NCI-H524 treated with DMSO at 0.1 percent for 48 hours (cell line): ENCODE measurements at places on chromosomes 7 and 10.

- DNase-seq = no peak
These were observed 4.3 kb downstream of the GCK start for GRCh38 chr7:44184873-44185446.

- DNase-seq = no peak
These were observed 245.7 kb downstream of the GFRA1 start for GRCh38 chr10:116027355-116027754.

DNA sequence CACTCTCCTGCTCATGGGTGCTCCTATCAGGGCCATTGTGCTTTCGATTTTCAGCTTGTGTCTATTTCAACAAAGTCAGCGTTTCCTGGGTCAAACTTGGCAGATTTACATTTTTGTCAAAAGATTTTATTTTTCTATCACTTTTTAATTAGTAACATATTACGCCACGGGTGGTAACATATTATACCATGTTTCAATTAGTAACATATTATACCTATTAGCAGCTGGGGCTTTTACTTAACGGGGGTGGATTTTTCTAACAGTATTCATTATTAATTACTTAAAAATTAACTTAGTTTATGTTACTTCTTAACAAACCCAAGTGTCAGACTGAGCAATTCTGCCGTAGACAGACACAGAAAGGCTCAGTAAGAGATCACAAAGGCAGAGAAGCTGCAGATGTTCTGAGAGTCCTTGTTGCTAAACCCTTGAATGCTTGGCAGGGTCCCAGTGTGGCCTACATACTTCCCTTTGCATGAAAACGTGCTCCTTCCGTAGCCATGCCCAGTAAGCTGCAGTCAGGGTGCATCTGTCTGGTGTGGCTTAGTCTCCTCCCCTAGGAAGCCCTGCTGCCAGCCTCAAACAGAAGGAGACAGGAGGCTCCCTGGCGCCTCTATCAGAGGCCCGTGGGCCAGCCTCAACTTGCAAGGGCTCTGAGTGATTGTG lies 263.1 kb upstream of the CXCL12 start:
- no peak for DNase-seq

DNA sequence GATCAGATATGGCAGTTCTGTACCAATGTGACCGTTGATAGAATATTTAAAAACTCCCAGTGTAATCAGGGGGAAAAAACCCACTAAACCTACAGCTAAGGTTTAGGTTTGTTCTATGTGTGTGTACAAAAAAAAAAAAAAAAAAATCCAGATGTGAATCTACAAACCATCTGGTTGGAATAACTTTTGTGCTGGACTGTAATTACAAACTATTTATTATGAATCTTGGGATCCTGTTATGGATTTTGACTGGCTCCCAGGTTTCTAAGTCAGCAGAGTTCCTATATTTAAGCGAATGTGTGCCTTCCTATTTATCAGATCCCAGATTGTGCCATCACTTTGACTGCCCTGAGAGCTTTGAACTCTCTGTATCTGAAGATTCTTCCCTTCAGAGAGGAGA lies 29.1 kb downstream of the BMPER start:
- no peak for DNase-seq

GRCh38 chr10:11328264-11329061 lies 283.0 kb downstream of the USP6NL start:
- DNase-seq = no peak

- no peak for DNase-seq
These were observed 13.1 kb downstream of the WIPI2 start for GRCh38 chr7:5203183-5203537.

DNA sequence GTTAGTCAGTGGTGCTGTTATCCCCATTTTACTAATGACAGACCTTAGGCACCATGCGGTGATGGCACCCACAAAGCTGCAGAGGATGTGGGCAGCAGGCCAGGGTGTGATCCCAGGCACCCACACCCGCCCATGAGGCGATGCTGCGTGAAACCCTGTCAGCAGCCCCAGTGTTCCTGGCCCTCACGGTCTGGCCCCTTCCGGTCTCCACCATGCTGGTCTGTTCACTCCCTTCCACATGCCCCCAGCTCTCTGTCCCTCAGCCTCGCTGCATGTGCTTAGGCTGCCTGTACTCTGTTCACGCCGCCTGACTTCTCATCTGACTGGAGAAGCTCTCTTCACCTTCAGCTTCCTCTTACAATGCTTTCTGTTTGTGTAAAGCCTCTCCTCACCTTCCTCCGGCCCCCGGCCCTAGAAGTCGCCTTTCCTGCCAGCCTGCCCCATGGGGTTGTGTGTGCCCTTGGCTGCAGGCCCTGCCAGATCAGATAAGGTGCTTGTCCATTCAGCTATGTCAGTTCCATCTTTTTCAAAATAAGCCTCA lies 17.6 kb upstream of the ORAI2 start:
- DNase-seq = no peak

- DNase-seq = no peak
These were observed 161.6 kb upstream of the PPP2R2D start for GRCh38 chr10:131739206-131739605.

DNA sequence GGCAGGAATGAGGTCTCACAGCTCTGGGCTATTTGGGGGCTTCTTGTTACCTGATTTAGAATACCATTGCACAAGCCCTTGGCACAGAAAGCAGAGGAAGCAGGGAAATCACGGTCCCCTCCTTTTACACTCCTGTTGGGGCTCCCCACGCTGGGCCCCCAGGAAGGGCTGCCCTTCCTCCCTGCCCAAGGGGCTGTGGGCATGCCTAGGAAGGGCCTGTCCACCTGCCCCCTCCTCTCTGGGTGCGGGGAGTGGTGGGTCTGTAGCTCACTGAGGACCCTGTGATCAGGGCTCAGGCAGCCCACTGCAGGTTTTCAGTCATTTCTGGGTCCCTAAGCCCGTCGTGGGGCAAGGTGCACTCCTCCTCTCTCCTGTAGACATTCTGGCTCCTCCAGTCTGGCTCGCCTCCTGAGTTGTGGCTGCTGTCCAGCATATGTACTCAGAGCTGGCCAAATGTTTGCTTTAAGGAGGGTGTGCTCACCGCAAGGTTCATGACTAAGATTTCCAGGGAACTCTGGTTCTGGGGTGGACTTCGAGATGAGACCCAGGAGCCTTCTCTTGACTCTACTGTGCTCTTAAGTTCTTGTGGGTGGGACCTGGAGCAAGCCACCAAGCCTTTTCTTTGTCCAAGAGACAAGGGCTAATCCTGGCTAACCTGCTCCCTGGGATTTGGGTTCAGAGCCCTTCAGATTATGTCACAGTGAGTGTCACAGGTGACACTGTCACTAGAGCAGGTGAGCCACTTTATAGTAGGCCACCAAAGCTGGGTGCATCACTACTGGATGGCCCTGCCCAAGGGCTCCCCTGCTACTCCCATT lies 56.0 kb downstream of the TACR2 start:
- DNase-seq = no peak

- DNase-seq = no peak
These were observed 332.3 kb upstream of the PRKCQ start for GRCh38 chr10:6912424-6912823.
